ENCODE measurements at places on chromosomes 1 and 21.

DNA sequence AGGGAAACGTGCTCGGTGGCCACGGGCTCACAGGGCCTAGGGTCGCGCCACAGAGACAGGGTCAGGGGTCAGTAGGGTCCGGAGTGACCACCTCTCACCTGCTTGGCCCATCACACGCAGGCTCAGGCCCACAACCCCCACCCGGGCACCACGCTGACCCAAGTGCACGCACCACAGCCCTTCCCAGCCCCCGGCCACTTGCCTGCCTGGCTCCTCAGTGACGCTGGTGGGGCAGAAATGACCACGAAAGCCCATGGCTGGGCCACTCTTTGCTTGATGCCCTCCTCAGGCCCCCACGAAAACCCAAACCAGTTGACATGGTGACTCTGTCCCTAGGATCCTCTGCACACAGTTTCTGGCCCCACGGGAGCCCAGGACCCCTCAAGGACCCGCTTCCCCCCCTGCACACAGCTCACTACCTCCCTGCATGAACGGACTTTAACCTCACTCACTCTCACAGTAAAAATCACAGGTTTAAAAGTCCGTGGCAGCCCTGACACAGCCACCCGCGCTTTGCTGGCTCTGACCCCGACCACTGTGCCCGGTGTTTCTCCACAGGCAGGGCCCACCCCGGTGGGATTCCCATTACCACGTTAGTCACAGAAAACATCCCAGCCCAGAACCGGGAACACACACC is 20.7 kb downstream of the NADK start:
- DNase-seq: no peak

GRCh38 chr1:91891454-91891853 is 5.5 kb upstream of the TGFBR3 start:
- DNase-seq: no peak

DNA sequence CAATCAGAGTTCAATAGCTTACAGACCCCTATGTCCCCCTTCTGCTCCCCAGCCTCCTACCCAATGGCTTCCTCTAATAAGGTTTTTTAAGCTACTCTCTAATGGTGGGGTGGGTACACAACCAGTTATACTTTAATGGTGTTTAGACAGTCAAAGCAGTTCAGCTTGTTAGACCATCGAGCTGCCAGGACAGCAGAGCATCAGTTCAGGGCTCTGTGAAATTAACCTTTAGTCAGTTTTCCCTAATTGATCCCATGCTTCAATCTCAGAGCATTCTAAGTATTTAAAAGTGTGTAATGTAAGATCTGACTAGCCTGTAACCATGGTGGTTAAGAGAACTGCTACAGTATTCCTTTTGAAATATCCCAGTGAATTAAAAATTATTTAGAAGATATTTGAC is 107.2 kb upstream of the ZNF644 start:
- no peak for DNase-seq

GRCh38 chr21:45774291-45774690 is 130.8 kb downstream of the PCBP3 start:
- no peak for DNase-seq

GRCh38 chr1:186574926-186575325 is 105.3 kb downstream of the PTGS2 start:
- no peak for DNase-seq

- DNase-seq: no peak
Observed at GRCh38 chr1:115545791-115546733, 95.7 kb upstream of the VANGL1 start.

GRCh38 chr1:22174446-22175220 is 31.7 kb upstream of the WNT4 start:
- DNase-seq: no peak

DNA sequence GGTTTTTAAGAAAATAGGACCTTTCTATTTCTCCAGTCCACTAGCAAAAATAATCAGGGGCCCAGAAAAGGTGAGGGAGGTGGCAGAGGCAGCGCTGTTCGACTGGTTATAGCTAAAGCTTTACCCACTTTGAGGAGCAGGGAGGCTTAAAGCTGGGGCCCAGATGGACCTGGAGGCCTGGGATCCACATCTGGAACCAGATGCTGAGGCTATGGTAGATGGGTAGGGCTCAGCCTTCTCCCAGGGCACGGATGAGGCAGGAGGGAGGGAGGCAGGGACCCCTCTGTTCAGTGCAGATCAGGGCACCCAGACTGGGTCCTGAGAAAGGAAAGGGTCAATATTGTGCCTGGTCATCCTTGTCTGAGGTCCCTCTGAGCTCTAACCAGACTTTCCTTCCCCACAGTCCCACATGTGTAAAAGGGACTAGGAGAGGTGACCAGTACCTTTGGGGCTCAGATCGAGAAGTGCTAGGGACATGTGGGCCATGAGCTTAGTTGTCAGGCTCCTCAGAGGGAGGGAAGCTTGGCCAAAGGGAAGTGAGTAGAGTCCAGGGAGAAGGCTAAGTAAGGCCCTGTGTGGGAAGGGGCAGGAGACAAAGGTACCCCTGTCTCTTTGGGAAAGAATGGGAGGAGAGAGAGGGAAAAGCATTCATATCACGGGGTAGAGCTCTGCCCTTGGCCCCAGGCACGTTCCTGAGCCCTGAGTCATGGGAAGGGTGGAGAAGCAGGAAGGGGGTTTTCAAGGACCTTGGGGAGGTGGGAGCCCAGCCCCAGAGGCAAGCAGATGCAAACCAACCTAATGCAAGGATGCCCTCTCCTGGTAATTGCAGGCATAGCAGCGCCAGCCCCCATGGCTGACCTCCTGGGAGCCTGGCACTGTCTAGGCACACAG is 15.4 kb downstream of the LMNA start:
- DNase-seq: no peak

DNA sequence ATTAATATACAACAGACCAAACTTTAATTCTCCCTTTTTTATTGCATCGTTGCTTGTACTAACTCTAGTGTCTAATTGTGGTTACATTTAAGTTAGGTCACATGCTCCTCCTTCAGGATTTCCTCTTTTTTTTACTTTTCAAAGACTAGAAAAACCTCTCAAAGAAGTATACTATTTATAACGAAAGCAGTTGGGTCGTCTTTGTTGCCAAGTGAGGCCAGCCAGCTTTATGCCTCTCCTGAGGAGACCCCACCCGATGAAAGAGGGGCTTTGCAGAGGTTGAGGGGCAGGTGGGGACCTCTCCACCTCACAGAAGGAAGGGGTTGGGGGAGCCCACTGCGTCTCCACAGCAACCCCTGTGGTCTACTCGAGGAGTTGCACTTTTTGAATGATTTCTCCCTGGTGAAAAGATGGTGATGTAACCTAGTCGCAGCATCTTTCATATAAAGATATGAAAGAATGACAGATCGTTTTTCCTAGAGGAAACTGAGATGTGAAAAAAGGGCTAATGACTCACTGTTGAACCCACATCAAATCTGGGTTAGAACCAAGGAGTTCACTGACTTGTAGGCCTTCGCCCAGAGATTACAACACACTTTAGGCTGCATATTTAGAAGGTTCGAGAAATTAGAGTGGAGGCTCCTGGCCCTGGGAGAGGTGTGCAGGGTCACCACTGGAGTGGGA is 6.4 kb downstream of the TGFB2 start:
- DNase-seq: no peak

- DNase-seq: no peak
Observed at GRCh38 chr1:92538048-92538412, 51.3 kb upstream of the GFI1 start.

- DNase-seq: no peak
Observed at GRCh38 chr1:209692296-209692695, 12.3 kb upstream of the HSD11B1 start.

DNA sequence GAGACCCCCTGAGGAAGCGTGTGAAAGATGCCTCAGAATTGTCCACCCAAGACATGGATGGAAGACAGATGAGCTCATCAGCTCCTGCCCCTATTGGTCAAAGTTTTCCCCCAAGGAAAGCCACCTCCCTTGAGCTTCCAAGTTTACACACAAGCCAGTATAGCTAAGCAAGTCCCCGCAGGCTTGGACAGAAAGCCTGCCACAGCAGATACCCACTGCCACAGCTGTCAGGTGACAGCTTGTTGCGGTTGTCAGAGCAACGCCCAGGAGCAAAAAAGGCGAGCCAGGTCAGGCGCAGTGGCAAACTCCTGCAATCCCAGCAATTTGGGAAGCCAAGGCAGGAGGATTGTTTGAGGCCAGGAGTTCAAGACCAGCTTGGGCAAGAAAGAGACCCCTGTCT is 60.9 kb upstream of the IFNAR2 start:
- no peak for DNase-seq

- DNase-seq: no peak
Observed at GRCh38 chr21:32578107-32578691, 7.1 kb downstream of the TCP10L start.

- DNase-seq: no peak
Observed at GRCh38 chr1:201643835-201644104, 104.8 kb downstream of the NAV1 start.

GRCh38 chr1:225881081-225881958 is 860 bp downstream of the TMEM63A start:
- DNase-seq: no peak

DNA sequence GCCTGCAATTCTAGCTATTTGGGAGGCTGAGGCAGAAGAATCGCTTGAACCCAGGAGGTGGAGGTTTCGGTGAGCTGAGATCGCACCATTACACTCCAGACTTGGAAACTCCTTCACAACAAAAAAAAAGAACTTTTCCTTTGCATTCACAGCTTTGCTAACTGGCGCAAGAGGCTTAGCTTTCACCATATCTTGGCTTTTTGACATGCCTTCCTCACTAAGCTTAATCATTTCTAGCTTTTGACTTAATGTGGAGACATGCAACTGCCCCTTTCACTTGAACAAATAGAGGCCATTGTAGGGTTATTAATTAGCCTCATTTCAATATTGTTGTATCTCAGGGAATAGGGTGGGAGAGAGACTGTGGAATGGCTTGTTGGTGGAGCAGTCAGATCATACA is 8.7 kb downstream of the KPNA6 start:
- DNase-seq: no peak

GRCh38 chr1:201019321-201019977 is 4.1 kb downstream of the KIF21B start:
- no peak for DNase-seq

DNA sequence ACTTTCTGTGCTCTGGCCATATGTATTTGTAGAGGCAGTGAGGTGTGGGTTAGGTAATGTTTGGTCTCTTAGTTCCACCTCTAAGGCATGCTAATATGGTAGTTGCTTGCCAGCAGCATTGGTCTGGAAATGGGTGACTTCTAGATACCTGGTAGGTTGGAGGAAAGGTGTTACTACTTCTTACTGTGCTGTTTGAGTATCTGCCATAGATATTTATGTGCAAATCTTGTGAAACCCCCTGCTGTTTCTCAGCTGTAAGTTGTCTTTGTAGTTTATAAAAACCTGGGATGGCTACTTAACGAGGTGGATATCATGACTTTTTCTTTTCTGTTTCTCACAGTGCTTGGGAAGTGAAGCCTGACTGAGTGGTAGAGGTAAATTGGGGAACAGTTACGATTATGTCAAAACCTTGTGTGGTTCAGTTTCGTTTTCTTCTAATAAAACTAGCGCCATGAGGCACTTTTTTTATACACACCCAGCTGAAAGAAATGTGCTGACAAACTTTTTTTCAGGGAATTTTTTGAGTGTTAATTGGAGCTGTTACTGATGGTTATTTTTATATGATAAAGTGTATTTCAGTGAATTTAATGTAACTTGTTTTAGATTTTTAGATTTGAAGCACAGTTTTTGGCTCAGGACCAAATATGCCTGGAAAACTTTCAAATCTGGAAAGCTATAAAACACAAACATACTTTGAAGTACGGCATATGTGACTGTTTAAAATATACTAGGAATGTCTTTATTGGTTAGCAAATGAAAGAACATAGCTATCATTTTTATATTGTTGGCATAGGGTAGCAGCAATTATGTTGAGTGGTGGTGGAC is 42.1 kb downstream of the CAMSAP2 start:
- DNase-seq: no peak

DNA sequence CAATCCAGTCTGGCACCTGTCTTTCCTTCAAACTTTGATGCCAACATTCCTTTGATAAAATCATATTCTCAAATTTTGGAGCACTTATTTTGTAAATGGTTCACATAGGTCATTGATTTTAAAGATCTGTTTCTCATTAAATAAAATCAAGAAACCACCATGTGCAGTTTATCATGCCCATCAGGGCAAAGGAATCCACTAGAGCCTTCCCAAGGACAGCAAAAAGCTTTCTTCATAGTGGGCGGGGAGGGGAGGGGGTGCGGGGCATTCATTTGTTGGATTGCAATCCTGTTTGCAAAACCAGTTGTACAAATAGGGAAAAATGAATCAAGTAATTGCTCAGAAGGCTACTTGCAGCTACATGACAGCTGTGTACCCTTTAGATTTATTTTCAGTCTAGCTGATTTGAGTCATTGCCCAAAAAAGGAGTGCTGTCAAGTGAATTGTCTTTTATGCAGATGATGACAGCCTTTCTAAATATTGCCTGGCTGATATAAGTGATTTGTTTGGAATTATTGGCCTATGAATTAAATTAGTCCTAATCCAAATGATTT is 23.0 kb downstream of the LRRC8B start:
- no peak for DNase-seq

GRCh38 chr1:101190441-101190840 is 46.4 kb upstream of the S1PR1 start:
- no peak for DNase-seq

Measured in D721Med (cell line).